ENCODE measurements at places on chromosomes 6 and 20.

DNA sequence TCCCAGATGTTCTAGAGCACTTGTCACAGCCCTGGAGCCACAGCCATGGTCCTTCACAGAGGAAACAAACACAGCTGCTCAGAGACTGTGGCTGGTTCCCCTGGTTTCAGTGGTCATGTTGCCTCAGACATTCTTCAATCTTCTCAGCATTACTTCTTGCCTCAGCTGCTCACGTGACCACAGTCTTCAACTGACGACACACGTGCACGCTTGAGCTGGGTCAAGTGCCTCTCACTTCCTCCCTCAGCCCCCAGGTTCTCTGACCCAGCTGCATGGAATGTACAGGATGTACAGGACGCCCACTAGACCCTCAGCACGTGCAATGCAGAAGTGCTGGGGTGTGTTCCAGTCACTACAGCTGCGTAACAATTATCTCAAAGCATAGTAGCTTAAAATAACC, 159.8 kb upstream of the GGTLC1 start:
- no peak for DNase-seq

DNA sequence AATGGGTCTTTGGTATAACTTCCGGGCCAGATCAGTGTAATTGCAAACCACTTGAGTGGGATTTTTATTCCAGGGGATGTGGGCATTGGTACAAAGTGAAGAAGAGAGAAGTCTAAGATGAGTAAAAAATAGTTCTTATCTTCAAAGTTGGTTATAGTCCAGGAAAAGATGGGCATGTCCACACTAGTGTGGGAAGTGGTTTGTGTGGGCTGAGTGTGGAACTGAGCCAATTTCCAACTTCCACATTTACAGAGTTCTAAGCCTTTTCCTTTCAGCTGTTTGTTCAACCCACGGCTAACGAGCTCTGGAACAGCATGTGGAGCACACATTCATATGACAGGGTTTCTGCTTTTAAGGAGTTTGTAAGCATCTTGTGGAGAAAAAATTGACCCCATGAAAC, 72.3 kb upstream of the IFNGR1 start:
- no peak for DNase-seq

DNA sequence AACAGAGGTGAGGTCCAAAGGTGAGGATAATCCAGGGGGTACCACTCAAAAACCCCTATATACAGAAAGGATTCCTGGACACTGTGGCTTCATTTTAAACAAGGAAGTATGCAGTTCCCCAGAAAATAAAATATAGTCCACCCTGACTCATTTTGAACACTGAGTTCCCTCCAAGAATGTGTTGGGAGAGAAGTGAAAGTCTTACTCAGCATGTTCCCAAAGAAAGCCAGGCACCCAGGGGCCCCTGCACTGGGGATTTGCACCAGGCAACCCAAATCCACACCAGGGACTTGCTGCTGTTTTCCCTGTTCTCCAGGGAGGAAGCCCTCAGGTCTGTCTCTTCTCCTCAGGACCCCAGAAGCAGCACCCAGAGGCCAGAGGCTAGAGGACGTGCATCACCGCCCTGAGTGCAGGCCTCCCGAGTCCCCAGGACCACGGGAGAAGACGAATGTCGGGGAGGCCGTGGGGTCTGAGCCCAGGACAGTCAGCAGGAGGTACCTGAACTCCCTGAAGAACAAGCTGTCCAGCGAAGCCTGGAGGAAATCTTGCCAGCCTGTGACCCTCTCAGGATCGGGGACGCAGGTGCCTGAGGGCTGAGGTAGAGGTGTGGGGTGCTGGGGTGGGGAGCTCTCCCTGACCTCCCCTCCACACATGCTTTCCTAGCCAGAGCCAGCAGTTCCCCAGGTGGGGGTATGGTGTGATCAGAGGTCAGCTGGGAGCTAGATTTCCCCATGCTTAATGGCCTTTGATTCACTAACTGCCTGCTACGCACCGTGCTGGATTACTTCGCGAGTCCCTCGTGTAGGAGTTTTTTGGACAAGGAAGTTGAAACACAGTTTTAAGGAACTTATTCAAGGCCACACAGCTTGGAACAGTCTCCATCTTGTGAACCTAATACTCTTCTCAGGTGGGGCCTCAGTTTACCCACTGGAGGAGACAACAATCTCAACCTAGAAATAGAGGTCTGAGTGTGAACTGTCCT, 3.3 kb downstream of the FGD2 start:
- DNase-seq, result no peak

DNA sequence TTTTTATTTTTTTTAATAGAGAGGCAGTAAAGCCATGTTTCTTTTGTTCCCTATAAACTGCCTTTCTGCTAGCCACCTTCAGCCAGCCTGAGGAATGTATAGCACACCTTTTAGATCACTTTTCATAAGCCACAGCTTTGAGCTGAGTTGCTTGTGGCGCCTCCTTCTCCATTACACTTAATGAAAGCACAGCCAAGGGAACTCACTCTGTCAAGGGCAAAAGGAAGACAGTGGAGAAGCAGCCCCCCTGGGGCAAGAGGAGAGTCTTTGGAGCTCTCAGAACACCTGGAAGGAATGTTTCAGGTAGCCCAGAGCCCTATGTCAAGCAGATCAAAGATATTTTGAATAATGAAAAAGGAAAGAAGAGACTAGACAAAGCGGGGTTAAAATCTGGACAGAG, 235.1 kb downstream of the CLIC5 start:
- DNase-seq, result no peak

DNA sequence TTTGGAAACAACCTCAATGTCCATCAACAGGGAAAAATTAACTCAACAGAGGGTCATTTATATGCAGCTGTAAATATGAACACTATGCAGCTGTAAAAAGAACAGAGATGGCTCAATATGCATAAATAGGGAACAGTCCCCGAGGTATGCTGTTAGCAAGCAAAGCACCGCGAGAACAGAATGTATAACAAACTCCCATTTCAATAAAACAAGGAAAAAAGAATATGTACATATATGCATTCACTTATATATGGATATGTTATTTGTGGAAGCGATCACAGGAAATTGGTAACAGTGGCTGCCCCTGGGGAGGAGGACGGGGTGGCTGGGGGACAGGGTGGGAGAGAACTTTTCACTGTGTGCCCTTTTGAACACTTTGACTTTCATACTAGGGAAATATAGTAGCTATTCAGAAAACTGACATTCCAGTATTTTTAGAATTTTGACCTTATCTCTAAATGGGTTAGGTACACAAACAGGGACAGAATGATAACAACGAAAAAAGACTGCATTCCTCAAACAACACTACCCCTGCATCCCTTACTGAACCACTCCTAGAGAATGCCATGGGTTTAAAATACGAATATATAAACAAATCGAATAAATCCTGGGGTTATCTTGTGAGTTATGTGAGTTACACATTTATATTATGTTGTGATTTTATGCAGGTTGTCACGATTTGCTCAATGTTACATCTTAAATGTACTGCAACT, 64.5 kb downstream of the KCNB1 start:
- no peak for DNase-seq

GRCh38 chr6:33207552-33208090, 679 bp upstream of the RING1 start:
- peak; percentile 66 for DNase-seq

- peak; percentile 47 for DNase-seq
Measured at GRCh38 chr20:13119583-13119982, 101.5 kb upstream of the ISM1 start.

GRCh38 chr6:15522856-15523529, 139.8 kb downstream of the DTNBP1 start:
- no peak for DNase-seq

GRCh38 chr20:37866051-37866450, 36.9 kb upstream of the VSTM2L start:
- no peak for DNase-seq

DNA sequence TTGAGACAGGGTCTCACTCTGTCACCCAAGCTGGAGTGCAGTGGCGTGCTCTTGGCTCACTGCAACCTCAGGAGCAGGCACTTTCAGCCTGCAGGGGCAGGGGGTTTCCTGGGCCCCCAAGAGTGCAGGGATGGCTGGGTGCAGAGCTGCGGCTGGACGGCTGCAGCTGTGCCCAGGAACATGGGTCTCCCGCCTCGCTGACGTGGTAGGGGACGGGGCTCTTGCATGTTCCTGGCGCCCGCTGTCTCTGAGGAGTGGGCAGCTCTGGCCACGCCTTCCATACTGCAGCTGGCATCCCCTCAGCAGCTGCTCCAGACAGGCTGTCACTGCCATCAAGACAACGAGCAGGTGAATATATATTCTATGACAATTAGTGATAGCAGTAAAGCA, 2.2 kb upstream of the DEK start:
- no peak for DNase-seq

- DNase-seq, result no peak
Measured at GRCh38 chr20:1474817-1475603, 8.4 kb upstream of the NSFL1C start.

- no peak for DNase-seq
Measured at GRCh38 chr6:129141499-129141898, 258.6 kb downstream of the LAMA2 start.

DNA sequence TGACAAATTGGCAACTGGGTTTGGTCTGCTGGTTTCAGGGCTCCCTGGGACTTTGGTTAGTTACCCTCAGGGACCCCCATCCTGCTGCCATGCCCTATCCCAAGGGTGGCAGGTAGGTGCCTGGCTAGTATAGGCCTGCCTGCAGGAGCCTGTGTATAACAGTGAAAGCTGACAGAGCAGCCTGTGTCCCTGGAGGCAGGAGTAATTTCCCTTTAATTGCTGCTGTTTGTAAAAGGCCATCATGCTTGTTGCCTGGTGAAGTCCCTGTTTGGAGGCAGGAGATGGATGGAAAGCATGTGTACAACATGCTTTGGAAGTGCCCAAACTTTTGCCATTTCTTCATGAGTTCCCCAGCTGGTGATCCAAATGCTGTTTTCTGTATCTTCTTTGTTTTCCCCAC, 30.1 kb downstream of the CMTR1 start:
- DNase-seq, result no peak

GRCh38 chr6:139066080-139066479, 37.5 kb downstream of the ABRACL start:
- DNase-seq, result no peak

DNA sequence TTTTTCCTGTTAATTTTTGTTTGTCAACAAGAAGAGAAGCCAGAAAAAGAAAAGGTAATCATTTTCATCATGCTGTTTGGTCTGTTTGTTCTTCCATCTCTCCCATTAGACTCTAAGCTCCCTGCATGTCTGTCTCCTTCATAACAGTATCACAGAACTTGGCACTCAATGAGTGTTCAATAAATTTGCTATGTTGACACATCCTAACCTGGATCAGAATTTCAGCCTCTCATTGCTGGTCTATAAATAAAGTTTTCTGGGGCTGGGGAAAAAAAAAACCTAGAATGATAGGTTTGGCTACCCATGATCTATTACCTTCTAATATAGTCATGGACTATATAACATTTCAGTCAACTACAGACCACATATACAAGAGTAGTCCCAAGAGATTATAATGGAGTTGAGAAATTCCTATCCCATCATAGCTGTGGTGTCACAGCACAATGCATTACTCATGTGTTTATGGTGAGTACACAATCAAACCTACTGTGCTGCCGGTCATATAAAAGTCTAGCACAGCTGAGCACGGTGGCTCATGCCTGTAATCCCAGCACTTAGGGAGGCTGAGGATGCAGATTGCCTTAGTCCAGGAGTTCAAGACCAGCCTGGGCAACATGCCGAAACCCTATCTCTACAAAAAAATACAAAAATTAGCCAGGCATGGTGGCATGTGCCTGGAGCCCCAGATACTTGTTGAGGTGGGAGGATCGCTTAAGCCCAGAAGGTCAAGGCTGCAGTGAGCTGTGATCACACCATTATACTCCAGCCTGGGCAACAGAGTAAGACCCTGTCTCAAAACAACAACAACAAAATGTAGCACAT, 5.9 kb downstream of the NUDT3 start:
- DNase-seq, result no peak

- no peak for DNase-seq
Measured at GRCh38 chr6:125918230-125918629, 38.3 kb upstream of the HINT3 start.

DNA sequence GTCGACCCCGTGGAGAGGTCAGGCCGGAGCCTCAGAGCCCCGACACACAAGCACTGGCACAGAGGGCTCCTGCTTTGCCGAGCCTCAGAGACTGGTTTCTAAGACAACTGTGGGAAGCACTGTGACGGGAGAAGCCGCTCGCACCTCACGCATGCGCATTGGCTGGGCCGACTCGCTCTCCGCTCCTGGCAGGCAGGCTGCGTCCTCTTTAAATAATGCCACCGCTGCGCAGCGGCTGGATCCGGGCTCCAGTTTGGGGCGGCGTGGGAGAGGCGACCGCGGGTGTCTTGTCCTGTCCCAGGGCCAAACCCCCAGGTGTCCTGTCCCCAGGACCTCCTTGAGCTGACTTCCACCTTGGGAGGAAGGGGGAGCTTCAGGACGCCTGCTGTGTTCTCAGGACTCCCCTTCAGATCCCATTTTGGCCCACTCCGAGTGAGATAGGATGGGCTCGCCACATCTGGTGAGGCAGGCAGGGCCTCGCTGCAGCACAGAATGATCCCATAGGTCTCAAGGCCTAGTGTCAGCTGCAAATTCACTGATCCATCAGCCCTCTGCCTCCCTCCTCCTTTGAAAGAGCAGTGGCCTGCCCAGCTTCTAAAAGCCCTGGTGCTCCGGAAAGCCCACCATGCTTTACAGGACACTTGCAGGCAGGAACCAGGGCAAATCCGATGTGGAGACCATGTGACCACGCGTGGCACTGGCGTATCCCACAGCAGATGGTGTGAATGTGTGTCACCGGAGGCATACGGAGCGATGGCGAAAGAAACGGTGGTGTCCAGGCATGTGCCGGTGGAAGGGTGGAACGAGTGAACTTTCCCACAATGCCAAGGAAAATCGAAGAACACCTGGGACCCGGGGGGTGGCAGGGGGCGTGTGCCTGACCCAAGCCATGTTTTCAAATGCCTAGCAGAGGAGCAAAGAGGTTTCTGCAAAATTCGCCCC, 169.3 kb upstream of the ZNF337 start:
- DNase-seq, result peak; percentile 78

GRCh38 chr6:147310521-147310920, 106.3 kb downstream of the STXBP5 start:
- DNase-seq, result no peak

DNA sequence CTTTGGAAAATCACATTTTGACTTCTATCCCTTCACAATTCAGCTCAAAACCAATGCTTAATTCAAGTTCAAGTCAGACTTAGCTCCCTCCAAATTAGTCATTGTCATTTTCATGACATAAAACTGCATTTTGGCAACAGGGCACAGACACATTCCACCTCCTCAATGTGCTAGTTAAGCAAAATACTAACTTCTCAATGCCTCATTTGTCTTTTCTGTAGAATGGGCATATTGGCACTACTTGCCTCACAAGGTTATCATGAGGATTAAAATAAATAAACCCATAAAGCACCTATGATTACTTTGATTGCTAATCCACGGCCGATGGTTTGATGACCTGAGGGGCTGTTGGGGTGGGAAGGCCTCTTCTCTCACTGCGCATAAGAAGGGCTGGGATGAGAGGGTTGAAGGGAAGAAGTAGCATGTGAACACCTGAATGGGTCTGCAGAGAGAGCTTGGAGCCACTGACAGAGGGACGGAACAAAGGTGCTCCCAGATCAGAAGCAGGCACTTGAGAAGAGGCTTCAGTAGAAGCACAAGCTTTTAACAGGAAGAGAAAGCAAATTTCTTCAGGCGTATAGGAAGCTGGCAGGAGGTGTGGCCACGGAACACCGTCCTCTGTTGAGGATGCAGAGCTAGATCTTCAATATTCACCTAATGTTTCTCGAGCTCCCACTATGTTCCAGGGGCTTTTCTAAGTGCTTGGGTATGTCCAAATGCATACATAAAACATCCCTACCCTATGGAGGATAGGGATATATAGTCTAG, 11.7 kb upstream of the TBC1D7 start:
- no peak for DNase-seq

GRCh38 chr6:50850223-50851048, 31.8 kb downstream of the TFAP2B start:
- DNase-seq, result peak; percentile 62
